Dorsolateral prefrontal cortex (tissue), 122 donors: ENCODE measurements at places on chromosomes 5 and 9.

DNA sequence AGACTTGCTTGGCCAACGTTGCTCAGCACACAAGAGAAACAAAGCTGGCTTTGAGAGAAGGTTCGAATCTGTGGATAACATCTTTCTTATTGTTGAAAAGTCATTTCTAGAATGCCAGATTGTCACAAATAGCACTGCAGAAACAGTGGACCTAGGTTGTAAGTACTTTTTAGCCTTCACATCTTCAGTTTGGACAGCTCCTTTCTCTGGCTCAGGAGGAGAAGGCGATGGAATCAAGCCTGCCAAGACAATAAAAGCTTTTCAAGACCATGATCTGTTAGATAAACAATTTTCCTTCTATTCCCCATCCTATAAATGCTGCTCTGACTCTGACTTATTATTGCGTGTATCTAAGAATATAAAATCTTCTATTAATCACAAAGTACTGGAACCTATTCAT lies 615.2 kb upstream of the SEMA6A start:
- no peak for DNase-seq

DNA sequence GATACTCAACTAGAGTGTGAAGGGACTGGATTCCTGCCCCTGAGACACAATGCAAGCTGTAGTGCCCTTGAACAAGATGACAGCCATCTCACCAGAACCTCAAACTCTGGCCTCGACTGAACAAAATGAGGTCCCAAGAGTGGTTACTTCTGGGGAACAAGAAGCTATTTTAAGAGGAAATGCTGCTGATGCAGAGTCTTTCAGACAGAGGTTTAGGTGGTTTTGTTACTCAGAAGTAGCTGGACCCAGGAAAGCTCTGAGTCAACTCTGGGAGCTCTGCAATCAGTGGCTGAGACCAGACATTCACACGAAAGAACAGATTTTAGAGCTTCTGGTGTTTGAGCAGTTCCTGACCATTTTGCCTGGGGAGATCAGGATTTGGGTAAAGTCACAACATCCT lies 2.4 kb downstream of the ZNF483 start:
- DNase-seq, result no peak

DNA sequence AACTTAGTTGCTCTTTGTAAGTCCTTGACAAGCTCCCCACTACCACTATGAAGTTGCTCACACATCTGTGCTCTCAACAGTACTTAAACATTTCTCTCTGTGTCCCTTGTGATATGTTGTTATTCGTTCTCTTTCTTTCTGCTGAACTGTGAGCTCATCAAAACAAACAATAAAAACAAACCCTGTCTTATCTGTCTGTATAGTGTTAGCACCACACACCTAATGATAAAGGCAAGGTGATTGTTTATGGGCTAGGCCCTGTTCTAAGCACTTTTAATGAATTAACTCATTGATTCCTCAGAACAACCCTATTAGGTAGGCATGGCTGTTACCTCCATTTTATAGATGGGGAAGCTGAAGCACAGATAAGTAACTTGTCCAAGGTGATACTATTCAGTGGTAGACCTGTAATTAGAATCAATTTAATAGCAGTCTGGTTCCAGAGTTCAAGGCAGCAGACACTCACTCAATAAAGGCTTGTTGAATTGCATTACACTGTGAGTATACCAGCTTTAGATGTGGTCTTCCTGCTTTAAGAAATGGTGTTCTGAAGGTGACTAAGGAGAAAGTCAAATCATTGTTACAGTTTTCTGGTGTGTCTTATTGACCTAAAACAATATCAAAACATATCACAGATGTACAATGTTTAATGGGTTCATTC lies 153.6 kb upstream of the ELL2 start:
- DNase-seq, result no peak

DNA sequence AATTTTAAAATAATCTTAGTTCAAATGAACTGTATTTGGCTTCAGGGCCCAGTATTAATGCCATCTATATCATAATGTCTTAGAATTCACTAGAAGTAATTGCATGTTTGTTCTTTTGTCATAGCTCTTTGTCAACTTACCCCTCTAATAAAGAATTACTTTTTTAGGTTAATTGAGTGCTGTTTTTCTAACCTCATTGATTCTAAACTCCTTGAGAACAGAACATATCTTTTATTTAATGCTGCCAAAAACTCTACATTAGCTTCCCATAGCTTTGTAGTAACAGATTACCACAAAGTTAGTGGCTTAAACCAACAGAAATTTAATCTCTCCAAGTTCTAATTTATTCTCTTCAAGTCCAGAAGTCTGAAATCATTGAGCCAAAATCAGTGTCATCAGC lies 242.4 kb downstream of the LURAP1L start:
- no peak for DNase-seq

- no peak for DNase-seq
These were observed 592.9 kb downstream of the SEMA5A start for GRCh38 chr5:8953016-8953415.

GRCh38 chr5:38843665-38844064 lies 2.1 kb upstream of the OSMR start:
- DNase-seq, result no peak

- no peak for DNase-seq
These were observed 37.1 kb downstream of the PRDM6 start for GRCh38 chr5:123125962-123126732.

DNA sequence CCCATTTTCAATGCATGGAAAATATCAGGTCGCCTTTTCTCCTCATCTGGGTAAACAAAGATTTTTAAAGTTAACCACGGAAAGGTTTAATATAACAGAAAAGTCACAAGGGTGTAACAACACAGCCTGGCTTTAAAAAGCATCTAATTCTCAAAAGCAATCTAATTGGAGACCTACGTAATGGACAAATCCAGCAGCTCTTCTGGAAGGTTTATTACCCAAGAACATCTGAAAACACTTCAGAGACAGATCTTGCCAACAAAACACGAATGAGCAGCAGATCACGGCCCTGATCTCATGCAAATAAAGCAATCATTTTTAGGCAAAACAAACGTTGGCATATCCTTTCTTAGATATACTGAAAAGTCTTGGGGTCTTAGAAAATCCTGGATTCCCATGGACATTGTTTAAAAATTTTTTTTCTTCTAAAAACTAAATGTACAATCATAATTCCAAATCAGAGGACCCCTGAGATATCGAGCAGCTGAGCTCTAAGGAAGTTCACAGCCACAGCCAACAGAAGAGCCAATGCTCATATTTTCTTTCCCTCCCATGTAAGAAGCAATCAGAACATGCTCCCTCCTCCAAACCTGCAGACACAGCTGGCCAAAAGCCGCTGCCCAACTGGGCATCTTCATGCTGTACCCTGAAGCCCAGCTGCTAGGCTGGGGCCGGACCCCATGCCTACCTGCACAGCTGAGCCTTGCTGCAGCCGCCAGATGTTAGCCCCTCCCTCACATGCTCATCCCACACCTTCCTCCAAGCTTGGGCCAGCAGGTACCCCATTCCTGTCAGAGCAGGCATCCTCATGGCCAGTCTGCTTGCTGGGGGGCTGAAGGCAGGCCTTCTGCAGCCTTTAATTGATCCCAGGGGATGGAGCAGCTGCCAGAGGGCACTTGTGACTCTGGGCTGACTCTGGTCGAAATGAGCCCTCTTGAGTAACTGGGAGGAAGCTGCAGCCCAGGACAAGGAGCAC lies 11.2 kb downstream of the ANKS6 start:
- DNase-seq, result no peak

DNA sequence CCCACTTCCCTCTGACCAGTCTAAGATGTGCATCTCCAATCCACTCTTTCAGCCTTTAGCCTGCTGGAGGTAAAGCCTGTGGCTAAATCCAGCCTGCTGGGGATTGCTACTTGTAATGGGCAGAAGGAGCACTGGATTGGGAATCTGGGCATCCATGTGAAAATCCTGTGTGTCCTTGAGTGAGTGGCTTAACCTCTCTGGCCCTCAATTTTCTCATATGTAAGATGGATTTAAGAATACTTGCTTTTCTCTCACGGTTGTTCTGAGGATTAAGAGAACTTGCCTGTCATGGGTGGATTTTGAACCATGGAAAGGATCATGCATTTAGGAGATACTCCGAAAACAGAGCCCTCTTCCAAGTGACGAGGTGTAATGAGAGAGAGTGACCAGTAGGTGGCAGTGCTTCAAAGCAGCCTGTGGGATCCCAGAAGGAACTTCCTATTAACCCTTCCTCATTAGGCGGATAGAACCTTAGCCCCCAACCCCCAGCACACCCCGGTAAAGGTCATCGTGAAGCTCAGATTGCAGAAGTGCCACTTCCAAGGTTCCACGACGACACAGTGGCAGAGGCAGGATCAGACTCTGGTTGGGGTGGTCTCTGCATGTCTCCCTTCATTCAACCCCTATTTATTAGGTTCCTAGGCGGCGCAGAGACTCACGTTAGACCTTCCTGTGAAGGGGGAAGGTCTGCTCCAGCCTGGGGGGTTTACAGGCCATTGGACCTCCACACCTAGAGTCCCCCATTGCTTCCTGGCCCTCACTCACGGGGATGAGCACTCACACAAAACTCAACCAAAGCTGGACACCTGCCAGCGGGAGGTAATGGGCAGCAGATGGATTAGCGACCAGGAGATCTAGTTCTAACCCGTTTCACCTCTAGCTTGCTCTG lies 68.7 kb upstream of the ZNF618 start:
- peak; percentile 45 for DNase-seq

GRCh38 chr9:33082538-33083326 lies 6.3 kb upstream of the SMU1 start:
- DNase-seq, result no peak

GRCh38 chr9:21974343-21974721 lies 19.9 kb downstream of the CDKN2A start:
- no peak for DNase-seq

GRCh38 chr9:83039303-83039702 lies 23.6 kb downstream of the RASEF start:
- DNase-seq, result no peak
